ENCODE measurements at places on chromosomes 7 and 10.

DNA sequence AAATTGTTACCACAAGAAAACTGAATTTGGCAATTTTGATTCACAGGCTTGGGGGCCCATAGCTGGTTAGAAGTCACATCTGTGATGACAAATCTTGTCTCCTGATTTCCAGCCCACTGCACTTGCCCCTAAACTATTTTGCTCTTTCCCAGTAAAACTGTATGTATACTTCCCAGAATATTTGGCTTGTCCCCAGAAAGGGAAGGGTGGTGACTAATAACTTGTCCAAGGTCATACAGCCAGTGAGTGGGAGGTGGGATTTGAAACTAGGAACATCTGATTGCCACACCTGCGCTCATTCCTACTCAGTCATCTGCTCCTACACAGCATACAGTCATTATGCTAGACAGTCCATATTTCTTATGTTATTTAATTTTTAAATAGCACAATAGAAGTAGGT lies 304.5 kb downstream of the SDHAF3 start:
- no peak for DNase-seq

DNA sequence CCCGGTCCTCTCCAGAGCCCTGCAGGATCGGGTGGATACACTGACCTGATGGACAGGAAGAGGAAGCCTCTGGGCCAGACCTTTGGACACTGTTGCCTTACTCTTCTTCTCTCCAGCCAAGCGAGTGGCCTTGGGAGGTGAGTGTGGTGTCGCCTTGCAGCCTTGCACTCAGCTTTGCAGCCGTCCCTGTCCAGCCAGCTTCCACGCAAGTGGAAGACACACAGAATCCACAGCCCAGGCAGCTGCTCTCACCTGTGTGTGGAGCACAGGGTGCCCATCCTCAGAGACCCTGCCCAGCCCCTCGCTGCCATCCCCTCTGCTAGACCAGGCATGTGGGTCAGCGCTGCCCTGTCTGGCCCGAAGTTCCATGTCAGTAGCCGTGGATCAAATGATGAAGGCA lies 239.1 kb downstream of the EBF3 start:
- DNase-seq: no peak

DNA sequence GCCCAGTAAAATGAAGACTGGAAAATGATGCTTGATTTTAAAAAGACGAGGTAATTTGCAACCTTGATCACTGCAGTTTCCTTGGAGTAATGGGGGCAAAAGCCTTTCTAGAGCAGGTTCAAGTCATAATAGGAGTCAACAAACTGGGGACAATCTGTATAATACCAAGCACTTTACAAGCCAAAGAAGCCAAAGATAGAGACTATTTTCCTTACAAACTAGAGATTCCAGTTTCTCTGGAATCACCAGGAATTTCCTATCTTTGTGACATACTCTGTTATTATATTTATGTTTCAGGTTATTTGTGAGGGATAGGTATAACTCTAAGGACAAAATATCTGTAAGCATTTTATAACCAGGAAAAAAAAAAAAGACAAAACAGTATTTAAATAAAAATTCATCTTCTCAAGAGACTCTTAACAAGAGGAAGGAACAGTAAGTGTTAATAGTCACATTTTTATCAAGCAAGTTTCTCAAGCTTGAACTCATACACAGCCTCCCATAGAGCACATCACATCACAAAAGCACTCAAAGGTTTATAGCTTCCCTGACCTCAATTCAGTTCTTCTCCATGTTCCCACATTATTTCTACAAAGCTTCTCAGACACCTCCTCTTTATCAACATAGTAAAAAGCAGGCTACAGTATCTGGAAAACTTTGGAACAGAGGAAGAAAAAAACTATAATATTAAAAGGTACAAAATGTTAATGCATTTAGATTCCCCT lies 18.9 kb downstream of the JMJD1C start:
- DNase-seq: no peak

DNA sequence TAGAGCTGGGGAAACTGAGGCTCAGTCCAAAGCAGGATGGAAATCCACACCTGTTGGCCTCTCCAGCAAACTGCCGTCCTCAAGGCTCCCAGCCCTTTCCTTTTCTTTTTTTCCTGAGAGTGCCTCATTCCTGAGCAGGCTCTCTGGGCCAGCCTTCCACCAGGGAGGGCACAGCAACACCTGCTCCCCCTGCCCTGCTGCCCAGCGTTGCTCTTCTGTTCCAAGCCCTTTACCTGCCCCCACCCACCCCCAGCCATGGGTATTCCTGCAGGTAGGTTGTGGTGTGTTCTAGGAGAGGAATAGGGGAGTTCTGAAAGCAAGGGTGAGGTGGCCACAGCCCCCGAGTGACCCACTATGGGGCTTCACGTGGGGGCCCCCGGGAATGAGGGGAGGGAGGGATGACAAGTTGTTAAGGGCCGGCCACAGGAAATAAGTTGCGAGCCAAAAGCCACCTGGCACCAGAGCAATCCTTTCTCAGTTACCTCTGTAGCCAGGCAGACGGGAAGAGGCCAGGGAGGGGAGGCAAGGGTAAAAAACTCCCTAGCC lies 19.3 kb downstream of the VSIR start:
- no peak for DNase-seq

DNA sequence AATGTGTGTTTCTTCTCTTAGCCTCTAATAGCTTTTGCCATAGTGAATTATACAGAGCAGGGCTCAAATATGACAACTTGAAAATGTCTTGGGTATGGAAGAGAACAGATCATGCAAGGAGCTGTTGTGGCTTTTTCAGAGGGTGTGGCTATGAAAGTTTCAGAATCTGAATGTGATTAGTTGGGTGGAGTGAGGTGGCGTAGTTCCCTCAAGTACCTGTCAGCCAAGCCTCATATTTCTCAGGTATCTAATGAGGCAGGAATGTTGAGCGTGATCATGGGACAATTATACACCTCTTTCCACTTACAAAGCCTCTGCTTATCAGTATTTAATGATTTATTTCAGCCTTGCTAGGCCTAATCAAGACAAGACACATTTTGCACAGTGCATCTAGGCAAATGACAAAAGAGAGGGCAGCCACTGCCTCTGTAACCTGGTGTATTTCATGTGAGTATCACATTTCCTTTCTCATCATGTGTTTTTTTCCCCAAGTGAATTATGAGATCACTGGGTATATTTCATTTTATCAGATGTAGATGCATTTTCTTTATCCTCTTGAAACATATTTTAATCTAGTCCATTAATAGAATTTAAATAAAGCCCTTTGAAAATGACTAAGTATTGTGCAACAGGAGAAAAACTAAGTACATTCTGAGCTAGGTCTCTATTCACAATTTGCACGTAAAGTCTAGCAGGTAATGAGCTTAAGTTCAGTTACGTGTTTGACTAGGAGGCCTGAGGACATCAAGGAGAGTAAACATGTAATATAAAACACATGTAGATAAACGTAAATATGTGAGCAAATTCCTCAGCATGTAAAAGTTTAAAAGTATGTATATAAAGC lies 644.4 kb upstream of the IGFBP3 start:
- no peak for DNase-seq

DNA sequence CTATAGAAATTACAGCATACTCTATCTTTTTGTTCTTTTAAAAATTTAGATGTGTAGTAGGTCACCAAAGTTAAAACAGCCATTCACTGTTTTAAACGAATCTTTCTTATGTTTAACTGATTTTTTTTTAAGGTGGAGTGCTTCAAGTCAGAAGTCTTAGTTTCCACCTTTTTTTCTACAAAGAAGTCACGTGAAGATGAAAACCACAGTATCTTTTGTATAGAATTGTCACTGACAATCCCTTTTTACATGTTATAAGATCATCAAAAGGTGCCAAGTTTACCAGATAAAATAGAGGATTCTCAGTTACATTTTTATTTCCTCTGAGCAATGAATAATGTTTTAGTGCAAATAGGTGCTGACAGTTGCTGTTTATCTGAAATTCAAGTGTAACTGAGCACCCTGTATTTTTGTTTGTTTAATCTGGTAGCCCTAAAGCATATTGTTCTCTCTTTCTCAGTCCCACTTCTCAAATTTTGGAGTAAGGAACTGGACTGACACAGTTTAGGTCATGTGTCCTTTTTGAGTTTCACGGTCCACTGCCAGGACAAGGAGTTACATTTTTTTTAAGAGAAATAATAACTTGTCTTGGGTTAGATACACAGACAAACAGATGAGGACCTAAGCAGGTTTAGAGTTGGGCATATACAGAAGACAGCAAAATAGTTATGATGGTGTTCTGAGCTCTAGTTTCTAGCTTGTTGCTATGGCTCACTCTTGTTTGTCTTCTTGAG lies 233.2 kb upstream of the MBL2 start:
- DNase-seq: no peak

DNA sequence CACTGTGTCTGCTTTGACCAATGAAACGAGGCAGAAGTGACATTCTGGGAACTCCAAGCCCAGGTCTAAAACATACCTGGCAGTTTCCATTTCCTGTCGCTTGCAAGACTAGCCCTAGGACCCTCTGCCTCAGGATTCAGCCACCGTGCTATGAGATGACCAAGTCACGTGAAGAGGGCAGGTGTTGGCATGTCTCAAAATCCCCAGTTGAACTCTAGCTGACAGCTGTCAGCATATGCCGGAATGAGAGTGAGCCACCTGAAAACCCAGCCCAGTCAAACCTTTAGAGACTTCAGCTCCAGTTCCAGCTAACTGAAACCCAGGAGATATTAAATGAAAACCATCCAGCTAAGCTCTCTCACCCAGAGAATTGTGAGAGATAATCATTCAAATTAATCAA lies 89.9 kb upstream of the PPP1R3A start:
- DNase-seq: no peak

DNA sequence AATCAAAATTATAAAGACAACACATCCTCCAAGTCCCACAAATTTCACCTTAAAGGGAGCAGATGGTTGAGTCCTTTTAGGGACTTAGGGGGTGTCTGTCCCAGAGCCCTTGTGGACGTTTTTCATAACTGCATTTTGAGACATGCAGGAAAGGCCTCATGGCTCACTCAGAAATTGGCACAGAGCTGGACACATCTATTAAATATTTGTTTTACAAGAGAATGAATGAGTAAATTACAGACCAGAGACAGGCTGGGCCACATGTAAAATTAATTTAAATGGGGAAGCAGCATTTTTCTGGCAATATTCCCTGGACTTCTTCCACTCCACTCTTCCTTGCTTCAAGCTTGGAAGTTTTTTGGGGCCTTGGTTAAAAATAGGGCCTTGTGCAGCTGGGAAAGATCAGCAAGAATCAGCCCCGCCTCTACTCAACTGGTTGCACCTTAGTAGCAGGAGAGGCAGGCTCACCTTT lies 20.0 kb downstream of the LAMB1 start:
- DNase-seq: no peak

GRCh38 chr10:123645615-123646014 lies 20.5 kb upstream of the GPR26 start:
- DNase-seq: no peak

DNA sequence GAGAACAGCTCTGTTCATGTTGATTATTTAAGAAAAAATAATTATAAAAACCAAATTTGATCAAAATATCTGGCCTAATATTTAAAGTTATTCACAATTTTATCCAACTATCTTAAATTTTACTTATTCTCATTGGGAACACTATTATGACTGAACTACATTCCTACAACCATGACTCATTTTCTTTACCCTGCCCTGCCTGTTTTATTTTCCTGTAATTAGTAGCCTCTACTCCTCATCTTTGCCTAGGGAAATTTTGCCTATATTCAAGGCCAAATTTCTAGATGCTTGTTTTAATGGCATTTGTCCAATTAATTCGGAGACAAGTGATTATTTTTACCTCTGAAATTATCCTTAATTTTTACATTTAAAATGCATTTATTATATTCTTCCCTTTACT lies 289.7 kb upstream of the TMEM229A start:
- no peak for DNase-seq

Measured in left cardiac atrium (tissue), 4 donors.